ENCODE measurements at places on chromosomes 16 and 17.

- DNase-seq = no peak
These were observed 1.0 kb upstream of the CSNK2A2 start for GRCh38 chr16:58198803-58199411.

DNA sequence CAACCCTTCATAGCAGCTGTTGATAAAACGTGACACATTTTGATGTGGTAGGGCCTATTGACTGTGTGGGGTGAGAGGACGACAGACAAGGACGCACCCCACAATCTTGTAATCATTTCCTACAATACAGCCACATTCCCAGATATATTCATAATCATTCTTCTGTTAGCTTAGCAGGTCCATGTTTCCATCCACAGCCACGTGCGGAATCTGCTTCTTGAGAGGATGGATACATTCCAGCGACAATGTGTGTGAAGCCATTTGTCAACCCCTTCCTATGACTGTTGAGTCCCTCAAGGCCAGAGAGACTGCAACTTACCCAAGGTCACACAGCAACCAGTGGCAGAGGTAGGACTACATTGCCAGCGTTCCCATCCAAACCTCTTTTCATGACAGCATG is 8.7 kb upstream of the COPS3 start:
- no peak for DNase-seq

DNA sequence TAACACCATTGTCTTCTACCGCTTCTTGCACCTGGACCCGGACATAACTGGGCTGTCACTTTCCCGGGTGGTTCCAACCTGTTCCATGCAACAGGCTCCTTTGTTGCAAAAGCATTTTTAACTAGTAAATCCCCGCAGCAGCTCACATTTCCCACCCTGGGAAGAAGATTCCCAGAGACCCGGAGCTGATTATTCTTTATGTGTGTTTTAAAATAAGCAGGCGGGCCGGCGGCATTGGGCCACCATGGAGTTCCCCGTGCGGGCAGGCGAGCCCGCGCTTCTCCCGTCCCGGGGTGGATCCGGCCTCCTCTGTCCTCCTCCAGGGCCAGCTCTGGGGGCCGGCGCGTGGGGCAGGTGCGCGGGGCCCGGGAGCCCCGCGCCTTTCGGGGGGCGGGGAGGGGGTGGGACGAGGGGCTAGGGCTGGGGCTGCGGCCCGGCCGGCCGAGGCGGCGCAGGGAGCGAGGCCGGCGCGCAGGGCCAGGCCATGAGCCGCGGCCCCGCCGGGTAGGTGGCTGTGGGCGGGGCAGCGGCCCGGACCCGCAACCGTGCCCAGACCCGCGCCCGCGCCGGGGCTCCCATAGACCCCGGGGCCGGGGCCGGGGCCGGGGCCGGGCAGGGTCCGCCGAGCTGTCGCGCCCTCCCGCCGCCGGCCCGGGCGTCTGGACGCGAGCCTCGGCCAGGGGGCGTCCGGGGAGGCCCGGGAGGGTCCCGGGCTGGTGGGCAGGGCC is 1.7 kb downstream of the CRAMP1 start:
- no peak for DNase-seq

DNA sequence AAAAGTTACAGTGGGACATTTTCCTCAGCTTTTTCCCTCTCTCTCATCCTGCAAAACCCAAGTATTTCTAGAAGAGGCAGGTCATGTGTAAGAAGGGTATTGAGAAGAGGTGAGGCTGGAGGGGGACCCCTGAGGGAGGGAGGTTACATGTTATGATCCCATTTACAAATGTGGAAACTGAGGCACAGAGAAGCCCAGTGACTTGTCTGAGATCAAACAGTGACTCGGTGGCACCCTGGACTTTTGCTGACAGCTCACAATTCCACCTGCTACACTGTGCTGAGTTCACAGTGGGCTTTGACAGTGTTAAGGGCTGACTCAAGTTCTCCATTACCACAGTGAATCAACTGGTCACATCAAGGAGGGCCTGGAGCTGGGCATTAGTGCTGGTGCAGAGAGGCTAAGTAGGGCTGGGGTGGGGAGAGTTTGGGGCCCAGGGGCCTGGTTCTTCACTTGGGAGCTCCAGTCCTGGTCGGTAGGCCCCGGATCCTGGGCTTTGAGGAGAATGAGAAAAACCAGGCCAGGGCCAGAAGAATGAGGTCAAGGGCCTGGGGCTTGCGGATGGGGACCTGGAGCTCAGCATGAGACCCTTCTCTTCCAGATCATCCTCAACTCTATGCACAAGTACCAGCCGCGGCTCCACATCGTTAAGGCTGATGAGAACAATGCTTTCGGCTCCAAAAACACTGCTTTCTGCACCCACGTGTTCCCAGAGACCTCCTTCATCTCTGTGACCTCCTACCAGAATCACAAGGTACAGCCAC is 26.0 kb downstream of the TBX4 start:
- DNase-seq = peak; percentile 77

DNA sequence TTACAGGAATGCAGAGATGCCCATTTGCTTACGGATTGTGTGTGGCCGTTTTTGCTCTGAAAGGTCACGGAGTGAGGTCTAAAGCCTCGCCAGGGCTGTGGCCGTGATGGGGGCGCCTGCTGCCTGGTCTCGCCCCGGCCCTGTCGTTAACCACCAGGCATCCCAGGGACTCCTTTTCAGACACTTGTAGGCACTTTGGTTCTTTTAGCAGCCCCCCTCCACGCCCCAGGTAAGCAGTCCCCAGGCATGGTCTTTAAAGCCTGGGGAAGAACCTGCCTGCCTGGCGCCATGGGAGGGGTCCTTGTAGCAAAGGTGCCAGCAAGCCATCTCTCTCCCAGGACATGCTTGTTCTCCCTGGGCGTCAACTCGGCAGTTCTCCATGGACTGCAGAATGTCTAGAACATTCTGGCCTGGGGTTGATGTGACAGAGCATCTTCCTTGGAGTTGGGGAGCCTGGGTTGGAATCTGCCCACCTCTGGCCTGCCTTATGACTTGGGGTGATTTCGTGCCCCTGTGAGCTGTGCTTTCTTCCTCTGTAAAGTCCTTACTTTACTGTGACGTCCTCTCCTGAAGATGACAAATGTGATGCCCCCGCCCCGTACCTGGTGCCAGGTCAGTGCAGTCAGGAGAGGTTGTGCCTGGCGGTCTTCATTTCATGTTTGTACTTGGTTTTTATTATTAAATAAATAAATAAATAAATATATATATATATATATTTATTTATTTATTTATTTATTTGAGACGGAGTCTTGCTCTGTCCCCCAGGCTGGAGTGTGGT is 5.4 kb downstream of the KCTD5 start:
- no peak for DNase-seq

DNA sequence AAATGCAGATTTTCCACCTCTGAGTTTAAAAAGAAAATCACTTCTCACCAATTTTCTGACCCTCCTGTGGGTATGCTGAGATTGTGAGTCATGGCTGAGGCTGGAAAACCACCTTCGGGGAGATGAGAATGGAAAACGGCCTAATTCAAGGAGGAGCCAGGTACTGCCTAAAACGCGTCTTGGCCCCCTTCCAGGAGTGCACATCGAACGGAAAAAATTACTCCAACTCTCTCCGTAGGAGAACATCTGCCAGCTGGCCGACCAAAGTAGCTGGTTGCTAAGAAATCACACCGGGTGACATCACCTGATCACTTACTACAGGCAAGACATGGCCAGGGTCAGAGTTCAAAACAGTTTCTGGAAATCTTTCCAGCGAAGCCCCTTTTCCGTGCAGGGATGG is 107.6 kb downstream of the ZNF423 start:
- DNase-seq = peak; percentile 18

DNA sequence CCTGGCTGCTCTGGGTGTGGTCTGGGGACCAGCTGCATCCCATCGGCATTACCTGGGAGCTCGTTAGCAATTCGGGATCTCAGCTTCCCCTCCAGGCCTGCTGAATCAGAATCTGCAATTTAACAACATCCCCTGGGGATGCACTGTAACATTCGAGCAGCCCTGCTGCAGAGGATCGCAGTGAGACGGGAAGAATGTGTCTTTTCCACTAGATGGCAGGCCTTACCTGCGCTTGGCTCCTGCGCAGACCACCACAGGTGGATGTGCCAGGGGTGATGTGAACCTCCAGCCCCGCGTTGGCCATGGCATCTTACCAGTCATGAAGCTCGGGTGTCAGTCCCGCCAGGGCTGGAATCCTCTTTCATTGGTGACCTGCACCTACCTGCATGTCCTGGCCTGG is 209.9 kb downstream of the PRKCB start:
- no peak for DNase-seq

DNA sequence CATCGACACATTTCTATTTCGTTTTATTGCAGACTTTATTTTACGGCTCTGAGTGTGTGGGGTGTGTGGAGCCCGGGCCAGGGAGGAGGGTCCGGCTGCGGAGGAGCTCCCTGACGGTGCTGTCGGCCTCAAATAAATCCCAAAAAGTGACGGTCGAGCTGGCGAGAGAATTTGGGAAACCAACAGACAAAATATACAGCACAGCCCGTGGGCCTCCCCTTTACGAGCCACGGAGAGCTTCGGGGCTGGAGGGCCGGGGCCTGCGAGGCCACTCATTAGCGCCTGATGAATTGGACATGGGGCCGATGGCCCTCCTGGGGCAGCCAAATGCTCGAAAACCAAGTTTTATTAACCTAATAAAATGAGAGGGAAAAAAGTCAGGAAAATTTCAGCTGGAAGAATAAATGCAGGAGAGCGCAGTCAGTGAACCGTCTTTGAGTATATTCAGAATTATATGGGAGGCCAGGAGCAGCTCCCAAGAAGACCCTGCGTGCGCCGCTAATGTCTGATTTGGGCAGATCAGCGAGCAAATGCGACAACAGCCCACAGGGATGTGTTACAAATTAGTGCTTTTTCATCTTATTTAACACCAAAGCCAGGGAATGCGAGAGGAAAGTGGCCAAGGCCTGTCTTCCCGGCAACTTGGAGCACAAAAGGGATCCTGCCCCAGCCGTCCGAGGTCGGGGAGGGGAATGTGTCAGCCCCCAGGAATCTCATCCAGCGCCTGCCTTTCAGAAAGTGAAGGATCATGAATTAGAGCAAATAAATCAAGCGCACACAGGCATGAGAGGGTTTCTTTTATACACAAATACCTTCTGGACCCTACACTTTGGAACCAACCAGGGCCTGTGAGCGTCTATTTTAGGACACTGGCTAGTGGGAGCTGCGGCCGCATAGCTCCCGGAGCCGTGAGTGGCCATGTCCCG is 249.1 kb downstream of the C16orf95 start:
- peak; percentile 61 for DNase-seq

GRCh38 chr16:30895627-30896260 is 670 bp upstream of the CTF1 start:
- DNase-seq = no peak

DNA sequence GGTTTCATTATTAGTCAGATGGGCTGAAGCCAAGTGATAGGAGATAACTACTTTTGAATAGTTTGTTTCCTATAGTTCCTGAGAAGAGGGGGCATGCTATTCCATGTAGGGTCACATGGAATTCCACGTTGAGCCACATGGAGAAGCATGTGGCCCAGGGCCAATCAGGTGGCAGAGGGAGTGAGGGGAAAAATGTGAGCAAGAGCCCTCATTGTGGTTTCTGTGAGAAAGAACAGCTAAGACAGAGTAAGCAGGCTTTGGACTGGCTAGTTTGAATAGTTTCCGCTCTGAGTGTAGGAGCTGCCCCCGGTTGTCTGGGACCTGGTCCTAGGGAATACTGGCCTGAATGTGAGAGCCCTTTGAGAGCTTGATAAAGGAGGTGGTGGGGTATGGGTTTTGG is 69.9 kb upstream of the CNTNAP4 start:
- no peak for DNase-seq

DNA sequence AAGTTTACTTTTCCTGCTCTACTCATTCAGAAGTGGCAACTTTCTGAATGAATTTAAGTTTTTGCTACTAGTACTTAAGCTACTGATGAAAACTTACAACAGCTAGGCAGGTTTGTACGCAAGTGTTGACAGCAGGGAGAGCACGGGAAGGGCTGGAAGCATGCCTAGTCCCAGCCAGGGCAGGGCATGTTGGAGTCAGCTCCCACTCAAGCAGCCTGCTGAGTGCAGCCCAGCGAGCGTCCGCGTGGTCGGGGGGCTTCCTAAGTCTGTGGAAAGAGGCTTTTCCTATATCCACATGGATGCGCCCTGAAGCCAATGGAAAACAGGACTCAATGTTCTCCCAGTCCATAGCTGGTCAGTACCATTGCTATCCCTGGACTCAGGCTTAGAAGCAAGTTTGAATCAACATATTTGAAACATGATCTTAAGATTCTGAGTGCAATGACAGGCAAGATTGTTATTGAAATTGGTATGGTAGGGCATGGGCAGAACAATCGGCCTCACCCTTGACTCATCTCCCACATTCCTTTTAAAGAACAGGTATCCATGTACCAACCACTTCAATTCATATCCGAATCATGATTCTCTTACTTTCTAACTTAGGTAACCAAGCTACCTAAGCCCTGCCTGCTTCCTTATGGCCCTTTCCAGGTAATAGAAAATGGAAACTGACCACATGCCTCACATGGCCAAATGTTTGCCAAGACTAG is 22.5 kb downstream of the CYB5D2 start:
- no peak for DNase-seq

DNA sequence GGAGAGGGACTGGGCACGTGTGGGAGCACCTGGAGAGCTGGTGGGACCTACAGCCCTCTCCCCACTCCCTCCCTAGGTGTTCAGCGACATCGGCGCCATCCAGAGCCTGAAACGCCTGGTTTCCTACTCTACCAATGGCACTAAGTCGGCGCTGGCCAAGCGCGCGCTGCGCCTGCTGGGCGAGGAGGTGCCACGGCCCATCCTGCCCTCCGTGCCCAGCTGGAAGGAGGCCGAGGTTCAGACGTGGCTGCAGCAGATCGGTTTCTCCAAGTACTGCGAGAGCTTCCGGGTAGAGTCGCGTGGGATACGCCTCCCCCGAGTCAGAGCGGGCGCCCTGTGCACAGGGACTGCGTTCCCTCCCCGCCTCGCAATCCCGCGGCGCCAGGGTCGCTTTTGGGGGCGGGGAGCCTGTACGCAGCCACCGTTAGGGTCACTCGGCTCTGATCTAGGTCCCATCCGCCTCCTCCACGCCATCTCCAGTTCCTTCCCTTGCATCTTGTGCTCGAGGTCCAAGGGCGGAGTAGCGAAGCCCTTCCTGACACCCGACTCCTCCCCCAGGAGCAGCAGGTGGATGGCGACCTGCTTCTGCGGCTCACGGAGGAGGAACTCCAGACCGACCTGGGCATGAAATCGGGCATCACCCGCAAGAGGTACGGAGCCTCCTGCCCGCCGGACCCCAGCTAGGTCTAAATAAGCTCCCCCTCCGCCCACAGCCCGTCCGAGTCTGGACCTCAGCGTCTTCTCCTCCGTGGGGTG is 13.0 kb downstream of the SARM1 start:
- DNase-seq = peak; percentile 58

GRCh38 chr16:17144431-17144830 is 326.3 kb downstream of the XYLT1 start:
- DNase-seq = no peak

GRCh38 chr16:57534881-57535658 is 1.3 kb downstream of the CCDC102A start:
- DNase-seq = peak; percentile 26

- DNase-seq = no peak
These were observed 127.0 kb upstream of the CIBAR2 start for GRCh38 chr16:85239239-85239638.

DNA sequence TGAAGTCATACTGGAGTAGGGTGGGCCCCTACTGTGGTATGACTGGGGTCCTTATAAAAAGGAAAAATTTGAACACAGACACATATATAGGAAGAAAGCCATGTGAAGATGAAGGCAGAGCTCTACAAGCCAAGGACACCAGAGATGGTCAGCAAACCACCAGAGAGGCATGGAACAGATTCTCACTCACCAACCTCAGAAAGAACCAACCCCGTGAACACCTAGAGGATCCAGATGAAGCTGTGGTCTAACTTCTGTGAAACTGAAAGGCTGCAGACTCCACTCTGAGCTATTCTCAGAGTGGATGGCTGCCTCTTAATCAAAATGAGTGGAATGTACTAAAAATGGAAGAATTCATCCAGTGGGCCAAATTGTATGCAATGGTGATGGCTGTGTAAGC is 149.6 kb downstream of the ABCA8 start:
- no peak for DNase-seq
